ENCODE measurements at places on chromosomes 11 and 22.

GRCh38 chr22:48258064-48258701 is 1495.7 kb downstream of the TBC1D22A start:
- no peak for DNase-seq

- no peak for DNase-seq
Measured at GRCh38 chr22:47288680-47289079, 526.2 kb downstream of the TBC1D22A start.

DNA sequence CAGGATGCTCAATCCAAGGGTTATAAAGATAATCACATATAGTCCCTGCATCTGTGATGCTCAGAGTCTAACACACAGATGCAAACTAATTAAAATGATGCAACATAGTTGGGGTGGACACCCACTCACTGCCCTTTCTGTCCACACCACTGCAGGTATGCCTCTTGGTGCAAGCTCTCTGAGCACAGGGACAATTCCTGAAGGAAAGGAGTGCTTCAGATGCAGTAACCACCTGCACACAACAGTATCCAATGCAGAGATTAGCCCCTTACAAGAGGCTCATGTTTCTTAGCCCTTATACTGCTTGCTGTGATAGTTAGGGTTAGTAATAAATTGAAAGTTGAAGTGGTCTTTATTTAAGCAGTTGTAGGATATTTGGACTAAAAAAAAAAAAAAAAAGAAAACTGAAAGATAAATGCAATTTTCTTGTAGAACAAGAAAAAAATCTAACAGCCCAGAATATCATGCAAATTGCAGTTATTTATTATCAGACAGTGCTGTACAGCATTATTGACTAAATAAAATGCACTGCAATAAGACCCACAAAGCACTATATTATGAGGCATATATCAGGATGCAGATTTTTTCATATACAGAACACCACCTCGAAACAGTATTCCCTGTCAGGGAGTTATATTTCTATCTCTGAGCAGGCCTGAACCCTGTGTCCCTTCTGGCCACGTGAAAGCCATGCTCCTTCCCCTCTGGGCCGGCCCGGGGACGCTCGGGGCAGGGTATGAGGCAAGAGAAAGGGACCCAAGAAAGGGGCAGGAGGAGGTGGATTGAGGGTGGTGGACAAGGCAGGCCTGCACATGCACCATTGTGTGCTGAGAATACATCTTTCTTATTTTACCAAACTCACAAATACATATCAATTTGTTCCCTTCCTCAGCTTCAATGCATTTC is 260.2 kb downstream of the OPCML start:
- DNase-seq = no peak

DNA sequence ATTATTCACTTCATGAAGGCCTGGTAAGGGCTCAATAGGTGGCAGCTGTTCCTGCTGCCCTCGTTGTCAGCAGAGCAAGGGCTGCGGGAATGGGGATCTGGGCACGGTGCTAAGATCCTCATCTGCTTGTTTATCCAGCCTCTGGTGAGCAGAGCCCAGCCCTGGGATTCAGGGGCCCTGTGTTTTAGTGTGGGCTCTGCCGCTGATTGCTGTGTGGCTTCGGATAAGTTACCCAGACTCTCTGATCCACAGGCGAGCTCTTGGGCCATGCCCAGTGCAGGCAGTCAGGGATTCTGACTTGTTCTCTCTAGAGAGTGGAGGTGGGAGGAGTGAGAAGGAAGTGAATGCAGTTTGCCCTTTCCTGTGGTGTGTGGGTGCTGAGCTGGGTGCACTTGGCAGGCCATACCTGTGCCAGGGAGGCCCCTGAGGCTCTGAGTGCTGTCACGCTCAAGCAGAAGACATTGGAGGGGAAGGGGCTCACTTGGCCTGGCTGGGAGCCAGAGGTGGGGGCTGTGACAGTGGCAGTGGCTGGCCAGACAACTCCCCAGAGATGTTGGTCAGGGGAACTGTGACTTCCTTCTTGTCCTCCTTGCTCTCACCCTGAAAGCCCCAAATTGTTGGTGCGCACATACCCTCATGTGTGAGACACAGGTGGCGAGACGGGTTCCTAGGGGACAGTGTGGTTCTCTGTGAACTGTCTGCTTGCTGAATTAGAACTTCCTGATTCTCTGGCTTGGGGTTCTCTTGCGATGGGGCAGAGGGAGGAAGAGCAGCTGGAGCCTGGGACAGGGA is 43.7 kb downstream of the CD82 start:
- no peak for DNase-seq

DNA sequence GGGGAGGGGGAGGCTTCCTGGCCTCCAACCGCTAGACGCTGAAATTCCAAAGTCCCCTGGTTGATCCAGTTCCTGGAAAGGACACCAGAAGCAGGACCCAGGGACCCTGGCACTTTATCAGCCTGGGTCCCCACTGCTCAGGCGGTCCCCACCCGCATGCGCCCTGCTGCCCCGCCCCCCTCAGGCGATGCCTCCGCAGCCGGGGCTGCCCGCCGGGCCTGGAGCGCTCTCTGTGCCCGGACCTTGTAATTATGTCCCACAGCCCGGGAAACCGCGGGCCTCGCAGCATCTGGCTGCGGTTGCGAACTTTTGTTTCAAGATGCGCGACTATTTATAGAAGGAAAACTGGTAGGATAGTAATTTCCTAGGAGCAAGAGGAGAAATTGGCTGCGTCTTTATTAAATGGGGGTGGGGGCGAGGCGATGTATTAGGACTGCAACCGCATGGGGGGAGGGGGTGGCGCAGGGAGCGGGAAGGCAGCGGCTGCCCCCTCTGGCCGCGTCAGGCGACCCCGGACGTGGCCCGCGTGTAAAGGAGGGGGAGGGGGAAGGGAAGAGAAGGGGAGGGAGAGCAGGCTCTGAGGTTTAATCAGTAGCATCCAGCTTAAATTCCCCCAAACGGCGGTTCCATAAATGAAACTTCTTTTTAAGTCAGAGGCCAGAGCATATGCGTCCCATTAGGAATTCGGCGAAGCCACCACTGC is 6.1 kb downstream of the WNT7B start:
- DNase-seq = no peak

DNA sequence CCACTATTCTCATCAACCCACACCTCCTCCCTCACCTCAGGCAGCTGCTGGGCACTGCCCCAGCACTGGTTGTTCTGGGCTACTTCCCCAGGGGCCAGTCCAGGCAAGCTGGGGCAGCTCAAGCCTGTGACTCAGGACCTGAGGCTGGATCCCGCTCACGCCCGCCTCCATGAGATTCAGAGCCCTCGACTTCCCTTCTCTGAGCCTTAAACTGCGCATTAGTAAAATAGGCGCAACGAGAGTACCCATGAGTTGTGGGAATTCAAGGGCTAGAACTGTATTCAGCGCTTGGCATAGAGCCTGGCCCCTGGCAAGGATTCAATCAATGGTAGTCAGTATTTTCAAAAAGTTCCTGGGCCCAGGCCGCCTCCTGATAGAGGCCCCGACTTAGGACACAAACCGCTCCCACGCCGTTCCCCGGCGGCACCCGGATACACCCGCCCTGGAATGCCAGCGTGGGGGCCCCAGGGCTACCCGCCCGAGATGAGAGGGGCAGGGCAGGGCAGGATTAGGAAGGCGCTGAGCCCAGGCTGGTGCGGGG is 723 bp upstream of the CD82 start:
- DNase-seq = no peak

GRCh38 chr22:27207266-27207665 is 549.9 kb downstream of the MIAT start:
- DNase-seq = no peak
